ENCODE measurements at places on chromosomes 11 and 22.

- no peak for DNase-seq
These were observed 53.3 kb downstream of the SCN3B start for GRCh38 chr11:123601136-123601535.

DNA sequence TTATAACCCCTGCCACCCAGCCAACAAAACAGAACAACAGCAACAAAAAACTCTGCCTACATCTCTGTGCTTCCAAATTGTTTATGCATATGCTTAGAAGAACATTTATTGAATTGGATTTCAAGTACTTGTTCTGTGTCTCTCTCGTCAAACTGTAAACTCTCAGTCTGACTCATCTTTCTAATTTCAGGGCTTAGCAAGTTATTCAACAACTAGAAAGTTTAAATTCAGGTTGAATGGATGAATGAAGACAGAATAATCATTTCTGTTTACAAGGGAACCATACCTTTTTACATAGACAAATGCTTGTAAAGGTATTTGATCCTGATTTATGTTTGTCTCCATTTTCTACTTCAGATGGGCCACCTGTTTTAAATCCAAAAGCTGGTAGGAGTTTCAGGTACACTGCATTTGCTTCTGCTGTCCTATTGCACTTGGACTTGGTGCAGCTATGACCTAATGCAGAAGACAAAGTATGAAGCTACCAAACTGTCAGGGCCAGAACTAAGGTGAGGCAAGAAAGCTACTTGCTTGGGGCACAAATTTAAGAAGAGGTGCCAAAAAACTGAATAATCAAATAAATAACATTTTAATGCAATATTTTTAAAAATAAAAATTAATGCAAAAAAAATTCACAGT, 1.6 kb upstream of the FBXO3 start:
- no peak for DNase-seq

GRCh38 chr11:88103337-88104206, 71.7 kb downstream of the RAB38 start:
- DNase-seq: no peak

GRCh38 chr11:76207642-76208401, 1.5 kb upstream of the WNT11 start:
- no peak for DNase-seq

- DNase-seq: no peak
These were observed 15.7 kb downstream of the SPATA19 start for GRCh38 chr11:133829566-133829965.

DNA sequence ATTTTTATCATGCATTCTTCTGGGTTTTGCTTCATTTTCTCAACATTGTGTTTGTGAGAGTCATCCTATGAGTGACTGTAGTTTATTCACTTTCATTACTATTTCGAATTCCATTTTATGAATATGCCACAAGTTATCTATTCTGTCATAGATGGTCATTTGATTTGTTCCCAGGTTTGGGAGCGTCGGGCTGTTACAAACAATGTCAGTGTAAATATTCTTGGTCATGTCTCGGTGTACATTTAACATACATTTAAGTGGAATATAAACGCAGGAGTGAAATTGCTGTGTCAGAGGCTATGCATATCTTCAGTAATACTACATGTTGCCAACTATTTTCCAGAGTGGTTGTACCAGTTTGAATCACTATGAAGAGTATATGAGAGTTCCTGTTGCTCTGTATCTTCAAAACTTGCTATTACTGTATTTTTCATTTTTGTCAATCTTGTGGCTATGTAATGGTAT, 2.4 kb downstream of the TRIM44 start:
- no peak for DNase-seq

- DNase-seq: no peak
These were observed 1.9 kb downstream of the CEP57 start for GRCh38 chr11:95792200-95792599.

Data from occipital lobe (tissue), 3 donors.